Activated T-cell treated with anti-CD3 and anti-CD28 coated beads, Interleukin-2, amount 50 U/mL, for 72 hours (primary cell): ENCODE measurements at places on chromosomes 5 and 9.

GRCh38 chr5:37838152-37838932 is 1.5 kb downstream of the GDNF start:
- no peak for DNase-seq

DNA sequence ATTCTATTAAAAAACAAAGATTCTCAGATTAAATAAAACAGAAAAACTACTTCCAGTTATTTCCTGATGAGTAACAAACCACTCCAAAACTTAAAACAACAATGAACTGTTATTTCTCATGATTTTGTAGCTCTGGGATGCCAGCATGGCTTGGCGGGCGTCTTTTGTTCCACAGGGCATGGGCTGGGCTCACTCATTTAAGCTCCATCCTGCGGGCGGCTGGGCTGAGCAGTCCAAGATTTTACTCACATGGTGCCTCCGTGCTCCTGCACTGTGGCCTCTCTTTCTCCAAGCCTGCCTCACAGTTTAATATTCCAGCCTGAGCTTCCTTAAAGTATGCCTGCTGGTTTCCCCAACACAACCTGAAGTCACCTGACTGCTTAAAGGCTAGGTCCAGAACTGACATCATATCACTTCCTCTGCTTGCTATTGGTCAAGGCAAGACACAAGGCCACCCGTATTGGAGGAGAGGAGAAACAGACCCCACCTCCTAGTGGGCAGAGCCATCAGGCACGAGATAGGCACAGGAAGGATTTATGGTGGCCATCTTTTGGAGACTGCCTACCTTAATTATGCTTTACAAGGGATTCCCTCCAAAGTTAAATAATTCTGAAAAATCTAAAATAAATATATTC is 41.6 kb upstream of the ZBTB43 start:
- no peak for DNase-seq

GRCh38 chr9:34783951-34784487 is 74.1 kb upstream of the CCL21 start:
- DNase-seq: no peak

DNA sequence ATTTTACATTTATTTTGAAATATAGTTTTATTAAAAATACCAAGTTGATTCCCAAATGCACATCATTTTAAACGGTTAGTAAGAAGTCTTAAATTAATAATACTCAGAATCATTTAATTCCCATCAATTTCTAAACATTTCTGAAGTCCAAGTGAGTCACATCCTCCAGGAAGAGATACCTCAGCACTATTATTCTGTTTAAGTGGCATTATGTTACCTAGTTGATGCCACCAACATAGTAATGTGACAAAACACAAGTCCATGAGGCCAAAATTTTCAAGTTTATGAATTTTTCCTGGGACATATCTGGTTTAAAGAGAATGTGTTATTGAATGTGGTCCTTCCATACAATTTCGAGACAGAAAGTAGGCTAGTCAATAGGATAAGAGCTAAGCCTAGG is 1348.3 kb upstream of the CDH9 start:
- DNase-seq: no peak

GRCh38 chr5:1564182-1564748 is 40.5 kb upstream of the LPCAT1 start:
- no peak for DNase-seq
